ENCODE measurements at places on chromosomes 16 and 17. TPM values are rescaled to one million over a fixed set of nuclear protein-coding genes. Genes with fewer than 3 reads are reported as not detected.

The C16orf92 gene
- not detected for total RNA-seq

The CIAPIN1 gene
- 47.1 TPM for total RNA-seq

The ADGRG3 gene
- not detected for total RNA-seq

The CA7 gene
- total RNA-seq = not detected

The ARHGAP44 gene
- 1.9 TPM for total RNA-seq

Measured in uterine smooth muscle cell (primary cell).